ENCODE measurements at places on chromosomes 5 and 9. TPM values are rescaled to one million over a fixed set of nuclear protein-coding genes. Genes with fewer than 3 reads are reported as not detected.

DNA sequence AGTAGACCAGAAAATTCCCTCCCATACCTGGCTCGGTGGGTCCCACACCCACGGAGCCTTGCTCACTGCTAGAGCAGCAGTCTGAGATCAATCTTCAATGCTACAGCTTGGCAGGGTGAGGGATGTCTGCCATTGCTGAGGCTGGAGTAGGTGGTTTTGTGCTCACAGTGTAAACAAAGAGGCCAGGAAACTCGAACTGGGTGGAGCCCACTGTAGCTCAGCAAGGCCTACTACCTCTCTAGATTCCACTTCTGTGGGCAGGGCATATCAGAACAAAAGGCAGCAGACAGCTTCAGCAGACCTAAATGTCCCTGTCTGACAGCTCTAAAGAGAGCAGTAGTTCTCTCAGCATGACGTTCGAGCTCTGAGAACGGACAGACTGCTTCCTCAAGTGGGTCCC lies 5.6 kb upstream of the GZMA start:
- no peak for DNase-seq

DNA sequence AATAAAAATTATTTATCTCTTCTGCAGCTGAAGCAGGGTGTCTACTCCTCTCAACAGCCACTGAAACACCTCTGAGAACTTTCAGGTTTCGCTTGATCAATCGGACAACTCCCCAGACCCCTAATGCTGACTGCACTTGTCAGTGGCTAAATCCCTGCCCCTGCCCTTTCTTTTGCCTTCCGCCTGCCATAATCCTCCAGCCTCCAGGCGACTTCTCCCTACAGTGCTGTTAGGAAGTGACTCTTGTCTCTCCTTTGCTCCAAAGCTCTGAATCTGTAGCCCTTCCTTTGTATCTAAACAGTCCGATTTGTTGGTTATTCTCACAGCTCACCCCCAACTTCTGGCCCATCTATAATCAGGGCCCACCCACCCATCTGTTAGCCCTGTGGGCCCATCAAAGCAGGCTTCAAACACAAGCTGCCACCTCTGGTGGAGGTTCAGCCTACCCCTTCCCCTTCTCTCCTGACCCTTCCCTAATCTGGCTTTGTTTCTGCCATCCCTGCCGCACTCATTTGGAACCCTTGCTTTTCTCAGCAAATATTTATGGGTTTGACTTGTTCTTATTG lies 53.7 kb upstream of the IFNK start:
- DNase-seq, result no peak

- DNase-seq, result no peak
Observed at GRCh38 chr9:114860187-114860586, 54.3 kb upstream of the TNFSF15 start.

DNA sequence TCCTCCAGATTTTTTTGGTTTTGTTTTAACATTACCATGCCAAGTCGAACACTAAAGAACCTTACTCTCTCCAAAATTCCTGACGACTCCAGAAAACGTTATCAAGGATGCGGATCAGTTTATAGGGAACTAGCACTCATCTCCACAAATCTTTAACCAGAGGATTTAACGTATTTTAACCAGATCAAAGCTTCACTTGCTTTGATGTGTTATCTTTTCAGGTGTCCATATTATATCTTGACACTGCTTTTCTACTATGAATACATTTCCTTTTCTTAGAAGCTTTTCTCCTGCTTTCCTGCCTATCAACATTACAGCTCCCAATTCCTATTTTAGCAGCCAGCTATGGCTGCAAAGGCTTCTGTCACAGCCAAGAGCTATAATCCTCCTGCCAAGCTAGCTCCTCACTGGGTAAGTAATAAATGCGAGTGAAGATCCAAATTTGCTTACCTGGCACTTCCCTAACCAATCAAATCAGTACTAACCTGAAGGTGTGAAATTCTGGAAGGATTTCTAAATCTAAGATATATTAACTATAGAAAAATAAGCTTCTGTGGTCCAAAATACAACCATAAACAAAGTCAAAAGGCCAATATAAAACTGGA lies 60.2 kb downstream of the CDC14B start:
- DNase-seq, result no peak

GRCh38 chr5:113612060-113612496 lies 98.6 kb downstream of the YTHDC2 start:
- peak; percentile 38 for DNase-seq

- no peak for DNase-seq
Observed at GRCh38 chr9:16679327-16679821, 191.1 kb downstream of the BNC2 start.

TAF11L3 gene
- total RNA-seq, result not detected

DNA sequence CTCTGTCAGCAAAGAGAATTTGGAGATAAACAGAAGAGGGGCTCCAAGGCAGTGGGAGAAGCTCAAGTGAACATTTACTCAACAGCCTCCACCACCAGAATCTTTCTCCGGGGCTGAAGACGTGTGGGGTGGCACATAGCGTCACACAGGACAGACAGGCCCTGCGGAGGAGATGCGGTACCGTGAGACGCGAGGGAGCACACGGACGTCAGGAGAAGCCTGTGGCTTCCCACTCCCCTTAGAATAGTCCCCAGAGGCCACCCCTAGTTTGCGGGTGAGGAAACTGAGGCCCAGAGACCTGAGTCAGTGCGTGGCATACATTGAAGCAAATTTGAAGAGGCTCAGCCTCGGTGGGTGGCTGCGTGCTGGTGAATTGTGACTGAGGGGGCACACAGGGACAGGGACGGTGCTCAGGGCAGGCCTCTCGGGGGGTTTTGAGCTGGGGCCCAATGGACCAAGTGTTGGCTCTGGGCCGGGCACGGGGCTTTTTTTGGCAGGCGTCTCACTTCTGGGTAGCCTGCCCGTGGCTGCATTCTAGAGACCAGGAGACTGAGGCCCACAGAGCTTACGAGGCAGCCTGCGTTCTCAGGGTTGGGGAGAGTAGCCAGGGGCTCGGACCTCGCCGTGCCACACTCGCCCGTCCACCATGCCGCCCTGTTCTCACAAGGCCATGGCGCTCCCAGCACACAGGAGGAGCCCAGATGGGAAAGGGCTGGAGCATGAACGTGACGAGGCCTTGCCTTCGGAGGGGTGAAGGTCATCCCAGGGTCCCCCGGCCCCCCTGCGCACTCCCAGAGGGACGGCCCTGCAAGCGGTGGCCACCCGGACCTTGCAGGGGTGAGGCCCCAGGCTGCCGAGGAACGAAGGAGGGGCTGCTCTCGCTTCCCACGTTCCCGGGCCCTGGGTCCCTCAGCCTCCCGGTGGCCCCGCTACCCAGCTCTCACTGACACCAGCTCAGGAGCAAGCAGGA lies 220.6 kb downstream of the C9orf50 start:
- DNase-seq, result no peak

Data from LHCN-M2 (cell line).